ENCODE measurements at places on chromosomes 2 and 18.

- DNase-seq: no peak
Measured at GRCh38 chr2:53353135-53354114, 414.2 kb upstream of the CHAC2 start.

DNA sequence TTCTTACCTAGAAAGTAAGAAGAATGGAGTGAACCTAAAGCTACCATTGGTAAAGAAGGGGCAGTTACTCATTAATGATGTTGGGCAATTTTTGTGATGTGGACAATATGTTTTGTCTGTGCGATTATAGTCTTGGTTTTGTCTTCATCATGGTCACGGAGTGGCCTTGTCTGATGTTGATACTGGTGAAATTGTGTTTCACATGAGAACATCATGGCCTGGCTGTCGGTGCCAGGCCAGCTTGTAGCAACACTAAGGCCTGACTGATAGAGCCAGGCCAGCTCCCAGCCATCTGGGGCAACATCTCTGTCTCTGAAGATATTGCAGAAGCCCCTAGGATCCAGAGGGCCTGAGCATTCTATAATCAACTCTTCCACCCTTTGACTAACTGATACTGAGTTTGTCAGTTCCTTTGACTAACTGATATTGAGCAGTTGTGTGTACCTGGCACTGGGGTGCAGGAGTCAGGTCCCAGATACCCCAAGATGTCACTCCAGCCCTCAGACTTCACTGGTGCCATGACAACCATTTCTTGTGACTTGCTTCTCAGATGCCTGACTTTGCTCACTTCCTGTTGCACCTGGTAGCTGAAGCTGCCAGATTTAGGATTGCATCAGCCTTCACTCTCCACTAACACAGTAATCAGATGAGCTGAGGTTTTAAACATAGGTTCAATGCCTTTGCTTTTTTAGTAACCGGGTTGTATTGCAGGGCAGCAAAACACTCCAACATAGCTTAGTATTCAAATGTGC lies 62.5 kb downstream of the RPIA start:
- no peak for DNase-seq

DNA sequence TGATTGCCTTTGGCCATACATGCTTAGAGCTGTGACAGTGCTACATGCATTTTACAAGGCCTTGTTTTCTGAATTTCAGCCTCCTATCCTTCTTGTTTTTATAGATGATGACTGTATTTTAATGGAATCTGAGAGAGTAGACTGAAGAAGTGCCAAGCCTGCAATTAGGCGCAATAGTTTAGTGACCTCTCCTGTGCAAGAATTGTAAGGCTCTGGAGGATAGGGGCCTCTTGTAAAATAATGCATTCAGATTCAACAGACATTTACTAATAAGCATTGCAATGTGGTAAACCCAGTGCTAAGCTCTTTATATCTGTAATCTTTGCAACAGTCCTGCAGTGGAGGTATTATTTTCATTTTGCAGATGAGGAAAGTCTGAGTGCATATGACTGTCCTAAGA lies 105.5 kb downstream of the TDRD15 start:
- DNase-seq: no peak

DNA sequence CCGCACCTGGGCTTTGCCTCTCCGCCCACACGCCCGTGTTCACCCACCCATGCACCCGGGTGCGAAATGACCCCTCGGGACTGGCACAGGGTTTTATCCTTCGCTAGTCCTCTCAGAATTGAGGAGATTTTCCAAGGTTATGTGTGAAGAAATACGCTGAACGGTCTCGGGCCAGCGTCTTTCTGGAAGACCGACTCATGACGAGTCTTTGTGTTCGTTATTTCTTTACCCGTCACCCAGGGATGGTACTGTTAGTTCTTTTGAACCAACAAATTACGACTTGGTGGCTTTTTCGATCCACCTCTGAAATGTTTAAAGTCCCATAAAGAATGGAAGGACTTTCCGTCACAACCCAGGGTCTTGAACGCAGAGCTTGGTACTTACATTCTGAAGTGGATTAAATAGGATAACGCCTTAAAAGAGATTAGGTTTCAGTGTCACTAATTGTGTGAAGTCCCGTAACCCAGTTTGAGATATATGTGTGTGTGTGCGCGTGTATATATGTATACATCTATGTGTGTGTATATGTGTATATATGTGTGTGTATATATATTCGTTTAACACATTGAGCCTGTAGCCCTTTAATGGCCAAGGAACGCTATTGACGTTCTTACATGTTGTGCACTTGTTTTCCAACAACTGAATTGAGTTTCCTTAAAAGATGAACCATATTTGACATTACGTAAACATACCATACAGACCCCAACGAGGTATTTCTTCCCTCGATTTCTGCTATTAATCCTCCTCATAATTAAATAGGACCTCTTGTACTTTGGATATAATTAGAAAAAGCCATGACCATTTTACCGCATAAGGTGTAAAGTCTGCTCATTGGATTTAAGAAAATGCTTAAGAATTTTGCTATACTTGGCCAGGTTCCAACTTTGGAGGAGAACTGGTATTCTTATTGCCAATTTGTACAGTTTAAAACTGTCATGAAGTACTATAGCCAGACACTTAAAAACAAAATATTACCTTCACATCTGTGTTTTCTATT lies 889 bp downstream of the ZC3H15 start:
- DNase-seq: no peak

GRCh38 chr2:61021228-61021660 lies 3.2 kb upstream of the PUS10 start:
- no peak for DNase-seq
